OCI-LY7 (cell line): ENCODE measurements at places on chromosomes 11 and 22. TPM values are rescaled to one million over a fixed set of nuclear protein-coding genes. Genes with fewer than 3 reads are reported as not detected.

DNA sequence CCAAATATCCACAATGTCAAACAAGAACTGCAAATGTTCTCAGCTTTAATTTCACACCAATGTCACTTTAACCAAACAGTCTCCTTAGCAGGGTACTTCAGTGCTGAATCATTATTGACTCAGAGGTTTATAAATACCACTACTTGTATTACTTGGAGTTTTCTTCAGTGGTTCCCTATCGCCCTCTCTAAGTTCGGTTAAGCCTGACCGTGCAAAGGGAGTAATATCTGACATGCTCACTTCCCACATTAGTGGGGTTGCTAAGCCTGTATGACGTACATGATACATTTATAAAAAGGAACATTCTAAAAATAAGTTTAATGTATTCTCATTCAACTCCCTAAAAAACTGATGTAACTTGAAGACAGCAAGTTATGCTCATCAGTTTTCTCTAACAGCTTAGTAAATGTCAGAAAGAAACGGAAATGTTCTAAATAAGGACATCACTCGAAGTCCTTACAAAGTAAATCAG, 93.1 kb upstream of the ZC3H12C start:
- DNase-seq = peak; percentile 14

The GLYATL2 gene
- total RNA-seq = not detected in 2 replicates

- no peak for DNase-seq
Observed at GRCh38 chr22:43750751-43751150, 61.4 kb downstream of the EFCAB6 start.

DNA sequence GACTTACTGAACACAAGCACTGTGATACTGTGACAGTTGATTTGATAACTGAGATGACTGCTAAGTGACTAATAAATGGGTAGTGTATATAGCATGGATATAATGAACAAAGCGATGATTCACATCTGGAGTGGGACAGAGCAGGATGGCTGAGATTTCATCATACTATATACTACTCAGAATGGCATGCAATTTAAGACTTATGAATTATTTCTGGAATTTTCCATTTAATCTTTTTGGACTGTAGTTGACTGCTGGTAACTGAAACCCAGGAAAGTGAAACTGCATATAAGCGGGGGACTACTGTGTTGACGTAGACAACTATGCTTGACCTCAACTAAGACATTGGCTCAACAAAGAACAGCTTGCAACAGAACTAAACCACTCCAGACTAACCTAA, 20.0 kb upstream of the NUCB2 start:
- no peak for DNase-seq

GRCh38 chr11:27497284-27497866, 9.2 kb downstream of the LIN7C start:
- DNase-seq = peak; percentile 44

The ACRV1 gene
- 0.33 TPM in 1 of 2 replicates, not detected in the other for total RNA-seq

GRCh38 chr11:11701070-11701469, 79.3 kb upstream of the GALNT18 start:
- no peak for DNase-seq

The PLAAT4 gene
- 1.3 and 1.4 TPM in 2 replicates for total RNA-seq

GRCh38 chr11:46414466-46414796, 22.9 kb upstream of the CHRM4 start:
- no peak for DNase-seq

The MOV10L1 gene
- total RNA-seq = 0.66 and 1.1 TPM in 2 replicates

GRCh38 chr11:61828379-61828628, 204 bp downstream of the FADS2 start:
- DNase-seq = no peak

DNA sequence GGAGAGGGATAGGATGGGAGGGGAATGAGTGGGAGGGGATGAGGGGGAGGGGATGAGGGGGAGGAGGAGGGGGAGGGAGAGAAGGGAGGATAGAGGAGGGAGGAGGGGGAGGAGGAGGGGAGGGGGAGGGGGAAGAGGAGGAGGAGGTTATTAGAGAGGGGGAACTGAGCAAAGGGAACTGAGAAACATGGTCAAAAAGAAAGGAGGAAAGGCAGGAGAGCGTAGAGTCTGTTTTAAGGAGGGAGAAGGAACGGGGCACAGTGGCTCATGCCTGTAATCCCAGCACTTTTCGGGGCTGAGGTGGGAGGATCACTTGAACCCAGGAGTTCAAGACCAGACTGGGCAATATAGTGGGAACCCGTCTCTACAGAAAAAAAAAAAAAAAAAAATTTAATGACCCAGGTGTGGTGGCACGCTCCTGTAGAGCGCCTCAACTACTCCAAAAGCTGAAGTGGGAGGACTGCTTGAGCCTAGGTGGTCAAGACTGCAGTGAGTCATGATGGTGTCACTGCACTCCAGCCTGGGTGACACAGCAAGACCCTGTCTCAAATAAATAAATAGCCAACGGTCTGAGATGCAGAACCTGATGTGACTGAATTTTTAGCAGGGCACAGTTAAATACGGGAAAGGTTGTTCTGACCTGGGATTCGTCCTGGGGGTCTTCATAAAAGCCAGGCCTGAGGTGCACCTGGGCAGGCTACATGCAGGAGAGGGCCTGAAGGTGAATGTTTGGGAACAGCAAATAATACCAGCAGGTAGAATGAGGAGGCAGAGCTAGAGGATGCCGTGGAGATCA, 4.0 kb downstream of the B3GNT6 start:
- DNase-seq = no peak

DNA sequence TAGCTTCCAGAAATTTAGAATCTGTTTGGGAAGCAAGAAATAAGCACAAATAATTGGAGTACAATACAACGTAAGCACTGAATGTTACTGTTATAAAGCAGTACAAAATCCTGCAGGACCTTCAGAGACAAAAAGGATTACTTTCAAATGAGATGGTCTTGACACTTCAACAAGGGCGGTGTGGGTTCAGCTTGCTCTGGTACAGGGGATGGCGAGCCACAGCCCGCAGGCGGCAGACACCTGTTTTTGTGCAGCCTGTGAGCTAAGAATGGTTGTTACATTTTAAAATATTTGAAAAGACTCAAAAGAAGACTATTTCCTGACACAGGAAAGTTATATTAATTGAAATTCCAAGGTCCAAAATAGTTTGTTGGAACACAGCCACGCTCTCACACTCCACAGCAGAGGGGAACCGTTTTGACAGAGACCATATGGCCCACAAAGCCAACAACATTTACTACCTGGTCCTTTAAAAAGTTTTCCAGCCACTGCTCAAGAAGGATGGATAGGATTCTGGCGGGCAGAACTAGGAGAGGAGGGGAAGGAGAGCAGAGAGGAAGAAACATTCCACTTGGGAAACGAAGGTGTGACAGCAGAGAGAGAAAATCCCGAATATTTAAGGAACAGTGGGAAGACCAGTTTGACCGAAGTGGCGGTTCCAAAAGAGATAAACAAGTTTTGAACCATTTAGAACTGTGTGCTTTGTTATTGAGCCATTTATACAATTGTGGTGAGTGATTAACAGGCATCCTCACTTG, 6.3 kb downstream of the PRDM10 start:
- DNase-seq = peak; percentile 62

The DBX1 gene
- not detected in 2 replicates for total RNA-seq

The LRRC75B gene
- not detected in 2 replicates for total RNA-seq

The MAP4K2 gene
- total RNA-seq = 110 and 122 TPM in 2 replicates

GRCh38 chr11:6079463-6079862, 28.0 kb upstream of the OR56B4 start:
- no peak for DNase-seq

DNA sequence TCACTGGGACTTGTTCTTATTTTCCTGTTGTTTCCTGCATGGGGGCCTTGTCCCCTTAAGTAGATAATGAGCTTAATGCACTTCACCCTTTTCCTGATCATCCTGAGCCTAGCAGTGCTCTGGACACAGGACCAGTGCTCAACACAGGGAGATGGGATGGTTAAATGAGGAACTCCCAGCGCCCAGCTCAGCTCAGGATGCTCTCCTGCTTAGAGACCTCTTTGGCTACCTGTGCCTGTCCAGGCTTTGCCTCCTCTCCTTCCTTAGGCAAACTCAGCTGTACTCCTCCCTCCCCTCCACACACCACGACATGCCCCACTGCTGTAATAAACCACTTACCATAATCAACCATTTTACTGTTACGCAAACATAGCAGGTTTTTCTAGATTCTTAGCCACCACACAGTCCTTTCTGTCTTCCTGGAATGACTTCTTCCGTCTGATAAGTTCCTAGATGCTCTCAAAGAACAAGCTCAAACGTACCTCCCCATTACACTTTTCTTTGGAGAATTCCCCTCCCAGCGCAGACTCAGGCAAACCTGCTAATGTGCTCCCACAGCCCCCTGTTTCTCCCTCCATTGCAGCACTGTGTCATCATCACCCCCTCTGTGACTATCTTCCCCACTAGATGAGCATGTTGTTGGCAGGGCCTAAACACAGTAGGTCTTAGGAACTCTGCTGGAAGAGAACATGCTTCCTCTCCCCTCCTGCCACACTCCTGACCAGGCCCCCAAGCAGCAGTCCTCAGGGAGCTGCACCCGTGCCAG, 113.6 kb downstream of the MICAL2 start:
- no peak for DNase-seq

- DNase-seq = no peak
Observed at GRCh38 chr22:29673361-29674066, 46.3 kb upstream of the CABP7 start.
